ENCODE measurements at places on chromosomes 2 and 18.

GRCh38 chr18:26630596-26630995 is 82.2 kb upstream of the KCTD1 start:
- DNase-seq: no peak

DNA sequence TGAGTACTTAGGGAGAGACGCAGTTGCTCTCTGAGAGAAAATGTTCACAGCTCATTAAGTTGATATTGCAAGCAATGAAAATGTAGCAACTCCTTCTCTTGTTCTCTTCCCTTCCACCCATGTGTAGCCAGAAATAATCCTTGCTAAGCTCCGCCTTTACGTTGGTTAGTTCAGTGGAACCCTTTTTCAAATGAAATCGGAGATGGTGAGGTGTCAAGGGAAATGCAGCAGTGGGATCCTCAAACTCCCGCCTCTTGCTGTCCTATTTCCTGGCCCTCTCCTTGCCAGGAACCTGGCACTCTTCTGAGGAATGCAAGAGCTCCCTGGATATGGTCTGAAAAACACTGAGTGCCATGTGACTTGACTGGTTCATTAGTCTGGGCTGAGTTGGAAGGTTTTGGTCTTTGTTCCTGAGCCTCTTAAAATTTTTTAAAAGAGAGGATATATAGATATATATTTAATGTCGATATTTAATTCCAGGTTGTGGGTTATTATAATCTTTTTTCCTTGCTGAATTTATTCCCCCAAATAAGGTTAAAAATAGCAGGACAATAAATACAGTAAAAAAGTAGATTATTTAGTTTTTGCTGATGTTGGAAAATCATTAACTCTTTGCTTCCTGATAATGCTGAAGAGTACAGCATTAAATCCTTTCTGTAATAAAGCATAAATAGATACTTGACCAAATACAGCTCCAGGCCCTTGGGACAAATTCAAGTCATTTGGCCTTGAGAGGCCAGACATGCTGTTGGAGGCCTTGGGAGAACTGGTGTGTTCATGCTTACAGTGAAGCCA is 116.2 kb downstream of the EML6 start:
- peak; percentile 18 for DNase-seq

DNA sequence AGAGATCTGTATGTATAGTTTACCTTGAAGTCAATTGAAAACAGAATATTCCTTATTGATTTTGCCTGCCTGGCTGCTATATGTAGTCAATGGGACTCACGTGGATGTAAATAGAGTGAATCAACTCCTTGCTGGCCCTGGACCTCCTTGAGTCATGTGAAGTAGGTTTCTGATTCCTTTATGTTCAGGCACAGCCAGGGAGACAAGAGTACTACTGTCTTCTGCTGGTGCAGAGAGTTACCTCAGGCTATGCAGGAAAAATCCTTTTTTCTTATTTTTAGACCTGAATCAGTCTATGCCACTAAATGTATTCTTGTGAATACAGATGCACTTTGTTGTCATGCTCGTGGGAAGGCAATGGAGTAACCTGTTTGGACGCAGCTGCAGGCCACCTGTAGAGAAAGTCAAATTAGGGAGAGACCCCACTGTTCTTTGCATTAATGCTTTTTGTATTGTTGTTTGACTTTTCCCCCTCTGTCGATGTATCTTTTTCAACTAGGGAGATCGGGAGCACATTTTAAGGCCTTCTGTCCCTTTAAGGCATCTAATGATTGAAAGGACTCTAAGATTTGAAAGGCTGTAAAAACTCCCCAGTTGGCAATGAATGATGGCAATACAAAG is 473.9 kb downstream of the ARHGAP15 start:
- no peak for DNase-seq

DNA sequence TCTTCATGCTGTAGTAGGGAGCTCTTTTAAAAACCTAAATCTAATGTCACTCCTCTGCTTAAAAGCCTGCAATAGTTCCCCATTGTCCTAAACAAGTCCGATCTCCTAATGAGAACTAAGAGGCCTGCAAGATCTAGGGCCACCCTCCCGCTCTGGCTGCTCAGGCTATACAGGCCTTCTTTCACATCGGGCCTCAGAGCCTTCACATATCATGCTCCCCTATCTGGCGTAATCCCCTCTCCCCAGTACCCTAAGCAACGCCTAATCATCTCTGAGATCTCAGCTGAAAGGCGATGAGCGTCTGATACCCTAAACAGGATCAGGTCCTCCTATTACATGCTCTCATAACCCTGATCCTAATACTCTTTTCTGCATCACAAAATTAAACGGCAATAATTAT is 1.9 kb downstream of the MAP4K3 start:
- peak; percentile 51 for DNase-seq

DNA sequence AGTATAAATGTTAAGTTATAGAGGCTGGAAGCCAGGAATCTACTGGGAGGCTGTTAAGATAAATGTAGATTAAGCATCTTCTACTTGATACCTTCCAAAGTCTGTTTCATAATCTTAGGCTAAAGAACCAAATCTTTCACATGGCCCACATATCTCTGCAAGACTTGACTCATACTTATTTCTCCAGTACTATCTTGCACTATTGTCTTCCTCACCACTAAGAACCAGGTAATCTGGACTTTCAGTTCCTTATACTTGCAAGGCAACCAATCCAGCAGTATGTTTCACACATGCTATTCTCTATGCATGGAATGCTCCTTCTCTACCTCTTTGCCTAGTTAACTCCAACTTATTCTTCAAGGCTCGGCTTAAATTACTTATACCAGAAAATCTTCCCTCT is 62.2 kb downstream of the RBMS1 start:
- no peak for DNase-seq

GRCh38 chr18:46408334-46408987 is 248.6 kb downstream of the LOXHD1 start:
- no peak for DNase-seq

- DNase-seq: no peak
Measured at GRCh38 chr2:107259408-107260195, 373.6 kb upstream of the ST6GAL2 start.

DNA sequence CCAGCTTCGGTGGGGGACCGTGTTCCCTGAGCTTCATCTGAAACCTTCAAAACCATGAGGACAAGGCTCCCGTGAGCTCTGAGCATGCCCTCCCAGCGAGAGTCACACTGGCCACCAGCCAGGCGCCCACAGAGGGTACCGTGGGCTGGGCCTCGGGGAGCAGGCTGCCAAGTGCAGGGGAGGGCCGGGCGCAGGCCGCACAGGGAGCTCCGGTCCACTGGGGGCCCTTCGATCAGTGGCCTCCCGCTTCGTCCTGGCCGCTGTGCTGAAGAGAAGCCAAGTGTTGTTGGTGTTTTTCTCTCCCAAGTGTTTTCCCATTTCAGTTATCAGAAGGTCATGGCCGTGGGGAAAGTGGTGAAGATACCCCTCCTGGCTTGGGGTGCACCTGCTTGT is 144.4 kb downstream of the PTGR3 start:
- DNase-seq: no peak

- DNase-seq: no peak
Measured at GRCh38 chr2:111095434-111095833, 25.3 kb upstream of the BCL2L11 start.

GRCh38 chr2:74515981-74516633 is 1.9 kb downstream of the TLX2 start:
- DNase-seq: peak; percentile 37

- no peak for DNase-seq
Measured at GRCh38 chr18:34802959-34803358, 92.9 kb downstream of the DTNA start.

GRCh38 chr2:239321596-239322415 is 79.0 kb downstream of the HDAC4 start:
- DNase-seq: no peak

DNA sequence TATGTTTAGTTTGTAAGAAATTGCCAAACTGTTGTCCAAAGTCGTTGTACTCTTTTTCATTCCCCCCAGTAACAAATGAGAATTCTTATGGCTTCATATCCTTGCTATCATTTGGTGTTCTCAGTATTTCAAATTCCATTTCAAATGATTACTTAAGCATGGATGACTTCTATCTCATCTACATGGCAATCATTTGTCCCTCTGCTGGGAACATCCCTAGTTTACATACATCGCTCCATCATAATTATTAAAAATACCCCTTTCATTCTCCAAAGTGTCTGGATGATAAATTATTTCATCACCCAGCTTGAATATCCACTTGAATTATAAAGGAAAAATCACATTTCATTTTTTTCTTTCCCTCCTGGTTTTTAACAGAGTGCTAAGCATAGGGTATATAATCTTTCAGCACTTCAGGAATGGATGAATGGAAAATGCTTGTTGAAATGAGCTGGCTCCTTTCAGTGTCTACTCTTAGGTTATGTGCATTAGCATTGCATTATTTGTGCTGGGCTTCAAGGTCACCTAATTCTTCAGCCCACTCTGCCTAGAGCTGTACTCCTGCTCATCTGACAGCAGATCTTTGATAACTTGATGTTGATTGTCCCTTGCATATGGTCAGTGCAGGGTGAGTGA is 33.1 kb downstream of the XIRP2 start:
- no peak for DNase-seq

DNA sequence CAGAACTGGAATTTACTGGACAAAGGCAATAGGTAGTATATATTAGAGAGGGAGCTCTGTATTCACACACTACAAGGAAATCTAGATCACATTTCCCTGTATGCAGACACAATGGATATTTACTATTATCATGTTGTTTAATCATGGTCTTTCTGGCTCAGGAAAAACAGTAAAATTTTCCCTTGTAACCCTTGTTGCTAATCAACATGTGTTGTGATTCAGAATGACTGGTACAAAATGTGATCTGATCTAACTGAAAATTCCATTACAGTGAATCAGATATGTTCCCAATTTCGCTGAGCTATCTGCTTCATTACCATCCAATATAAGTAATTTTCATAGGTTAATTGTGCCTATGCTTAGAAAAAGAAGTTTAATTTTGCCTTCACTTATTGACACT is 1109.7 kb downstream of the LRP1B start:
- DNase-seq: no peak

- DNase-seq: no peak
Measured at GRCh38 chr18:4888251-4889040, 308.6 kb downstream of the AKAIN1 start.

DNA sequence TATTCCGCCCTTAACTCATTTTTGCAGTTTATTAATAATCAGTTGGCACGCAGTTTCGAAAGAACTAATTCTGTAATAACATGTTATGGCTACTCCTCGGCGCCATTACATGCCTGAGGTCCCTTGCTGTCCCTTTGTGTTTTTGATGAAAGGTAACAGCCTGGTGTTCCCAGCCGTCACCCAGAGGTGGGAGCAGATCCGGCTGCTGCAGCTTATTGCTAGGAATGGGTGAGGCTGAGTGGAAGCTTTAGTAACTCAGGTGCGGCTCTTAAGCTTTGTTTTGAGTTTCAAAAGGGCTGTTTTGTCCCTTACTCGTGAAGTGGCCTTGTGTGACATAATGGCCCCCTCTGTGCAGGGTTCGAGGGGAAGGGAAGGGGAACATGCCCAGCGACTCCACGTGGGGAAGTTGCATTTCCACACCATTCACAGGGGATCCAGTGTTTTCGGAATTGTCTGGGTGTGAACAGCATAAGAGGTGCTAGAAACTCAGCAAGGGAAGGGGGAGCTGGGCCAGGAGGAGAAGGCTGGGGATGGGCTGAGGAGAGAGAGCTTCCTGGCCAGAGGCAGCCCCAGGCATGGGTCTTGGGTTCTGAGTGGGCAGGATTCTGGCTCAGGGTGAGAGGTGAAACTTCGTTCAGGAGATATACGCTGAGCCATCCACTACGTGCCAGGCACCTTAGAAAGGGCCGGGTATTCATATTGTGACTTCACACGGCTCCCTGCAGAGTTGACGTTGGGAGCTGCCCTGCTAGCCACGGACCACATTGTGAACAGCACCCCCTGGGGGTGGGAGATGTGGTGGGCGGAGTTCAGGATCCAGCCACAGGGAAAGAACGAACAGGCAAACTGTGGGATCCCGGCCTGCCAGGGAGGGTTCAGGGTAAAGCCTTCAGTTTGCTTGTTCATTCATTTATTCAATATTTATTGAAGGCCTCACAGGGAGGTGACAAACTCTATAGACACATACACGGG is 84.4 kb downstream of the TGOLN2 start:
- peak; percentile 57 for DNase-seq

GRCh38 chr2:71463342-71463654 is 9.9 kb downstream of the DYSF start:
- no peak for DNase-seq

- no peak for DNase-seq
Measured at GRCh38 chr18:12433829-12434540, 26.3 kb downstream of the PRELID3A start.

DNA sequence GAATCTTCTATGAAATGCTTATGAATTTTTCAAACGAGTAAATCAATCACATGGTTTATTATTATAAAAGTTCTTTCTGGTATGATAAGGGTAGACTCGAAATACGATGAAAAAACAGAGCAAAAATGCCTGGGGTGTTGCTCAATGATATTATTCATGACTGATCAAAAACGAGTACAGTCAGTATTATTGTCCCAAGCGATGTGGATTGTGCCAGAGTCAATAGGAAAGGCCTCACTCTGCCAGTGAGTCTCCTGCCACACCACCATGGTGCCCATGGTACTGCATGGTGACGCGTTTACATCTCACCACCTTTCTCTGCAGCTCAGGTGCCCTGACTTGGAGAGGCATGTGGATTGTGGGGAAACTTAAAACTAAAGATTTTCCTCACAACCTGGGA is 58.5 kb downstream of the KCTD1 start:
- no peak for DNase-seq

- no peak for DNase-seq
Measured at GRCh38 chr2:200203381-200203827, 103.1 kb upstream of the SPATS2L start.

GRCh38 chr2:146982393-146982846 is 862.4 kb upstream of the ACVR2A start:
- no peak for DNase-seq

DNA sequence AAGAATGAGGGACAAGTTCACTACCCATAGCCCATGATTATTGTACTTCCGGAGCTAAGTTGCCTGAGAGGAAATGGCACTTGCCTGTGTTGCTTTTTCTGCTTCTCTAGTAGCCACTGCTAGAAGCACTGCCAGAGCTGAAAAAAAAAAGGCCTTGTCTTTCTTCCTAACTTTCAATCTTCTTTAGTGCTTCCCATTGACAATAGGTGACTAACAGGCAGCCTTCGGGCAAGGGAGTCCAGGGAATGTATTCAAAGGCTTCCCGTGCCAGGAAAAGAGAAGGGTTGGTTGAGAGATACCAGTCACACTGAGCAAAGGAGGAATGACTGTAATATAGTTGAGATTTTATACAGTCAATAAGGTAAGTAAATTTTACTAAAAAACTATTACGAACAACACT is 242.0 kb downstream of the CALCRL start:
- DNase-seq: no peak
